ENCODE measurements at places on chromosomes 11 and 22.
A peak's percentile ranks its signal among the peaks of the same experiment; 100 is the strongest.

- DNase-seq: peak; percentile 29
Measured at GRCh38 chr11:33375688-33376311, 118.6 kb downstream of the HIPK3 start.

- DNase-seq: no peak
Measured at GRCh38 chr11:57001674-57002401, 13.1 kb downstream of the OR5AK2 start.

GRCh38 chr11:81960443-81960842 lies 773.2 kb downstream of the FAM181B start:
- no peak for DNase-seq

DNA sequence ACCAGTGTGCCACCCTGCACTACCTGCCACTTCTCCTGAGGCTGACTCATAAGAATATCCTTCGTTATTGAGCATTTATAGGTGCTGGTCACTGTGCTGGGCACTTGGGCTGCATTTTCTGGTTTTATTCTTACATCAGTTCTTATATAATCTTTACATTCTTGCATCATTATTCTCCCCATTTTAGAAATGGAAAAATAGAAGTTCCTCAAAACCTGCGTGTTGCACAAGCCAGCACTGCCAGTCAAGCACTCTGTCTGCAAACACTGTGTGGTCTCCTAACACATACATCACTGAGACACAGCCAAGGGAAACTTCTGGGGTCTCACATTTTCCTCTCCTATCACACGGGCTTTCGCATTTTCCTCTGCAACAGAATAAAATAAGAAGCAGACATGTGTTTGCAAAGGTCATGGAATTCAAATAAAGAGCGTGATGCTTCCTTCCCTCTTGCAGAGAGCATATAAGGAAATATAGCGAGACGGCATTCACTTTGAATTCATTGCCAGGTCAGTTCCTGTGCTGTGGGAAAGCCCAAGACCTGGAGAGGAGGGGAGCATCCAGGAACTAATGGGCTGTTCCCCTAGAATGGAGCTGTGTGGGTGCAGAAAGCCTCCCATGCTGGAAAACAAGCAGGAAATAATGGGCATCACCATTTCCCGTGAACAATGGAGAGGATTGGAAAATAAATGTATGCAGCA lies 73.9 kb upstream of the SEZ6L start:
- no peak for DNase-seq

GRCh38 chr11:128895526-128895925 lies 4.4 kb downstream of the KCNJ5 start:
- no peak for DNase-seq

DNA sequence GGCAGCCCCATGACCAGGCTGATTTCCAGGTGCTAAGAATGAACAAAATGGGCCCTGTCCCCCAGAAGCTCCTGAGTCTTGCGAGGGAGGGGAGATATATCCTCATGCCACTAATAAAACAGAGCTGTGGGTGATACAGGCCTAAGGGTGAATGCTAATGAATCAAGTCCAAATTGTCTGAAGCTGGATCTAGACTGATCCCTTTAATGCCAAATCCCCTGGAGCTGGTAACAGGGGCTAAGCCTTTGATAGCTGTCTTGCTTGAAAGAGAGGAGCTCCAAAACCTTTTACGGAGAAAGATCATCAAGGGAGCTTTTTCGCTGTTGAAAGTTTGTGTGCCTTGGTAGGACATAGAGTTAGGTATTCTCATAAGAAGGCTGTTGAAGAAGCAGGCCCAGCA lies 79.7 kb downstream of the PPFIBP2 start:
- no peak for DNase-seq

GRCh38 chr22:38452373-38453065 lies 2.5 kb downstream of the KCNJ4 start:
- no peak for DNase-seq

- no peak for DNase-seq
Measured at GRCh38 chr11:61193596-61193995, 9.7 kb upstream of the PGA3 start.

GRCh38 chr11:94424662-94425061 lies 23.4 kb upstream of the GPR83 start:
- peak; percentile 28 for DNase-seq

GRCh38 chr22:17120711-17121232 lies 388 bp downstream of the TMEM121B start:
- DNase-seq: no peak

DNA sequence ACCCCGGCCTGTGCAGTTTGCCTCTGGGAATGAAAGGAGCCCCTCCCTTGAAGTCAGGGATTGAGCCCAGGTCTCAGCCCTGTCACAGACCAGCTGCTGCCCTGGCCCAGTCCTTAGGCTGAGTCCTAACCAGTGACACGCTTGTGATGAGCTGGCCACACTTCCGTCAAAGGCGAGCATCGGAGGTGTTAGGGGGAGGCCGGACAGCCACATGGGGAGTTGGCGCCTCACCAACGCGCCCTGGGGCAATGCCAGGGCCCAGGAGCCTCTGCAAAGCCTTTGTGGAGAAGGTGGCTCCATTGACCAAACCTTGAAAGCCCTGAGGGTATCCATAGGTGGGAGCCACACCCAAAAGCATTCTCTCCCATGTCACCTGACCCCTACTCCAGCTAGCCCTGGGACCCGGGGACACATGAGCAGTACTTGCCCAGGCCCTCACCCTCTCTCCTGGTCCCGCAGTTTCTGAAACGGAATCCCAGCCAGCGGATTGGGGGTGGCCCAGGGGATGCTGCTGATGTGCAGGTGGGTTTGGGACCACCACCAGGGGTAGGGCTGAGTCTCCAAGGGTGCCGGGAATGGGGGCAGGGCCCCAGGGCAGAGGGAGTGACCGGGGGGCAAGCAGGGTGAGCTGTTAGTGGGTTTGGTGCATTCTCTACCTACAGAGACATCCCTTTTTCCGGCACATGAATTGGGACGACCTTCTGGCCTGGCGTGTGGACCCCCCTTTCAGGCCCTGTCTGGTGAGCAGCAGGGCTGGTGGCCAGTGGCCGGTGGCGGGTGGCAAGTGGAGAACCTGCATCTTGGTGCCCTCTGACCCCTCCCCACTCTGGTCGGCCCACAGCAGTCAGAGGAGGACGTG lies 3.7 kb downstream of the PTPRCAP start:
- DNase-seq: no peak

GRCh38 chr22:27613099-27614005 lies 188.2 kb downstream of the MN1 start:
- DNase-seq: no peak

DNA sequence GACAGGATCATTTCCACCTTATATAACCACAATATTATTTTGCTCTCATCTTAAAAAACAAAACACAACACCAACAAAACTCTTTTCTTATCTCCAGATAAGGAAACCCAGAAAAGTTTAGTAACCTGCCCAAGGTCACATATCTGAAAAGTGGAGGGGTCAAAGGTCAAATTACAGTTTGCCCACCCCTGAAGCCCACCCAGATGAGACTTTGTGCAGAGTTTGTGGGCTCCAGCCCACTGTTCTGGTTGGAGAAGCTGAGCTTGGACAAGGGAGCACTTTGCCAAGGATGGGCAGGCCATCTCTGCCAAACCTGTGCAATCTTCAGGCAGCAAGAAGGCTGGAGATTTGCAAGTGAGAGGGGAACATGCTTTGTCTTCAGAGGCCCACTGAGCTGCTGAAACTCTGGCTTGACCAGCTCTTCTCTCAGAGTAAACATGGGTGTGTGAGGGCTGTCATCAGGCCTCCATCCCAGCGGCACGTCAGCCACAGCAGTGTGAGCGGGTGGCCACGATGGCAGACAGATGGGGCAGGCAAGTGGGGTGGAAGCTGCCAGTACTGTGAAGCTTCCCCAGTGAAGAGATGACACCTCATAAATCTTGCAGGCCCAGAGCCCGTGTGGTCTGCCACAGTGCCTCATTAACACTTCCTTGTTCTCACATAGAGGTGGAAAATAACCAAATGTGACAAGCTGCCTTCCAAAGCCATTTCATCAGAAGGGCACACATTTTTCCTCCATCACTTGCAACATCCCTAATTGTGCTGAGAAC lies 111.8 kb downstream of the CCDC81 start:
- no peak for DNase-seq

- DNase-seq: peak; percentile 51
Measured at GRCh38 chr22:41092023-41092817, at the start of gene EP300. TSS of gene EP300 (plus strand) at chr22:41092592. CDS start at chr22:41093005, 413 bp downstream.

GRCh38 chr11:8480858-8481257 lies 113.2 kb downstream of the STK33 start:
- DNase-seq: no peak

DNA sequence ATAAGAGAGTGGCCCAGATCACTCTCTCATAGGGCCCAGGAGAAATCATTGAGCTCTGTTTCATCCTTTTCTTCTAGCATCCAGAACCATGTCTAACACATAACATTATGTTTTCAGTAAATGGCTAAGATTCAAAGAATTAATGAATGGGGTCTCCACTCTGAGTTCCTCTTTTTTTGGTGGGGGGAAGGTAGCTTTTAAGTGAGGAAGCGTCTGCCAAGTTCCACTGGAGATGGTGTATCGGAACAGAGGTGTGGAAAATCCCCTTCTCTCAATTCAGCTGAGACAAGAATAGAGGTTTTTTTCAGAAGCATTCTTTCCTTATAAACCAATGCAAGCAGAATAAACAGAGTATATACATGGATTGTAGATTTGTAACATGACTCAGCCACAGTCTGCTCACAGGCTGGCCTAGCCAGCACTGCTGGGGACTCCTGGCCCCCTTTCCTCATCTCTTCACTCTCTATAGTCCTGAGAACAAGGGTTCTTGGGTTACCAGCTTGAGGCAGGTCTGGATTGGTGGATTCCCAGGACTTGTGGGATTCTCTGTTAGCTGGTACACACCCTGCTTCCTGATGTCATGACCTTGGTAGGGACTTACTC lies 97.2 kb downstream of the TRAF6 start:
- no peak for DNase-seq

DNA sequence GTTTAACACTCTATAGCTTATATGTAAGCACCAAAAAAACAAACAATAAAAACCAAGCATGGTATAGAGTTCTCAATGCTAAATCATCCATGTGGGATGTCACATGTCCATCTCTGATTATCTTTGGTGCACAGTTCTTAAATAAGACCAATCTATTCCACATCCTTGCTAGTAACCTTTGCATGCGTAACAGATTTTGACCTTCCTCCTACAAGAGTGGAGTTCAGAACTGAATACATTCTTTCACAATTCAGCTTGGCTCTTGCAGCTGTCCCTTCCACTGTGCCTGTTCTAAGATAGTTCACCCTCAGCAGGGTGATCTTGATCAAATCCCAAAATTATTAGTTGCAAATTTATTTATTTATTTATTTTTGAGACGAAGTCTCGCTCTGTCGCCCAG lies 21.1 kb downstream of the PRR14L start:
- DNase-seq: no peak

Data from foreskin keratinocyte (primary cell).